ENCODE measurements at places on chromosomes 12 and 14. TPM values are rescaled to one million over a fixed set of nuclear protein-coding genes. Genes with fewer than 3 reads are reported as not detected.
A peak's percentile ranks its signal among the peaks of the same experiment; 100 is the strongest.

The CIDEB gene
- total RNA-seq = 29.8 TPM

The KLHDC1 gene
- total RNA-seq = 13.9 TPM

The NPFF gene
- not detected for total RNA-seq

The TAS2R7 gene
- total RNA-seq = not detected

The NPAS3 gene
- not detected for total RNA-seq

The RNASE7 gene
- not detected for total RNA-seq

The VWF gene
- total RNA-seq = 0.34 TPM

The ABCC9 gene
- total RNA-seq = not detected

The PPP4R3A gene
- 137 TPM for total RNA-seq

DNA sequence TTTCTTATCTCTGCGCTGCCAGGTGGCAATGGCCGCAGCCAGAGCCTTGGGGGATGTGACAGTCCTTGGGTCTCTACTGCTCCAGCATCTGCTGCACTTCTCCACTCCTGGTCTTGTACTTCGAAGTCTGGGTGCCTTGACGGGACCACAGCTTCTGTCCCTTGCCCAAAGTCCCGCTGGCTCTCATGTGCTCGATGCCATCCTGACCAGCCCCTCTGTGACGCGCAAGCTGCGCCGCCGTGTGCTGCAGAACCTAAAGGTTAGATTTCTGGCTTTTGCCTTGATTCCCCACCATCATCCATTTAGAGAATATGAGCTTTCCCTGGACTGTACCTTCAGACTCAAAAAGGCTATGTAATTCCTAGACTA is 3.8 kb downstream of the CIDEB start:
- H3K4me3 ChIP-seq = no peak overlapping the region
- peaks cover 41% of the 10 kb centered on the region for H3K36me3 ChIP-seq
- peaks cover 26% of the 10 kb centered on the region for H3K4me1 ChIP-seq
- no peak for DNase-seq

GRCh38 chr12:70711831-70712230 is 74.6 kb upstream of the PTPRB start:
- no peak for DNase-seq
- H3K27ac ChIP-seq = no peak overlapping the region
- no peaks in the 10 kb centered on the region for H3K36me3 ChIP-seq
- H3K4me1 ChIP-seq = no peaks in the 10 kb centered on the region
- H3K27me3 ChIP-seq = no peaks in the 10 kb centered on the region

GRCh38 chr12:54587315-54587873 is 1.1 kb downstream of the PPP1R1A start:
- H3K36me3 ChIP-seq = no peaks in the 10 kb centered on the region
- no peak overlapping the region for H3K4me3 ChIP-seq
- H3K27me3 ChIP-seq = peaks cover 11% of the 10 kb centered on the region
- no peak for DNase-seq
- no peak overlapping the region for H3K27ac ChIP-seq

DNA sequence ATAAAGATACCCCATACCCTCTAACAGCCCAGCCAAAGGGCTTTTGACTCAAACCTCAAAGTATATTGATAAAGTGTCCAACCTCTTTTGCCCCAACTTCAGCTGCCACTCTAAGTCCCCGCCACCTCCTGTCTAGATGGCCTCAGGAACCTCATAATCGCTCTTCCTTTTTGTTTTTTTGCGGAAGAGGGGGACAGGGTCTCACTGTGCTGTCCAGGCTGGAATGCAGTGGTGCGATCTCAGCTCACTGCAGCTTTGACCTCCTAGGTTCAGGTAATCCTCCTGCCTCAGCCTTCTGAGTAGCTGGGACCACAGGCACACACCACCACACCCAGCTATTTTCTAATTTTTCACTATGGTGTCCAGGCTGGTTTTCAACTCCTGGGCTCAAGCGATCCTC is 60.3 kb downstream of the STX2 start:
- peaks cover 3% of the 10 kb centered on the region for H3K4me1 ChIP-seq
- no peak overlapping the region for H3K4me3 ChIP-seq
- no peaks in the 10 kb centered on the region for H3K36me3 ChIP-seq

- H3K4me3 ChIP-seq = no peak overlapping the region
- no peak for DNase-seq
These were observed 80.3 kb upstream of the SRRM4 start for GRCh38 chr12:118900993-118901392.

DNA sequence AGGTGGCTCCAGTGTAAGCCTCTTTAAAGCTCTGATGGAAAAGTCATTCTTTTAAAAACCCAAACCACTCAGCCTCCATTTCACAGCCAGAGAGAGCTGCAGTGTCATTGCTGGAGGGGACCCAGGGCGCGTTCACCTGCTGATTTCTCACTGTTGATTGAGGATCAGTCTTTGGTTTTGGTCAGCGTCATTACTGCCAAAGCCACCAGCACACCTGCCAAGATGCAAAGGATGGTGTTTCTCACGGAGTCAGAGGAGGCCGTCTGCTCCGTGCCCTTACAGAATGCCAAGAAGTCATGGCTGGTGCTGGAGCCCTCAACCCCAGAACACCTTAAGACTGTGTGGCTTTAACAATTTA is 32.8 kb upstream of the BATF start:
- no peak for DNase-seq
- H3K4me1 ChIP-seq = no peaks in the 10 kb centered on the region
- H3K36me3 ChIP-seq = no peaks in the 10 kb centered on the region
- H3K4me3 ChIP-seq = no peak overlapping the region
- H3K27ac ChIP-seq = no peak overlapping the region

DNA sequence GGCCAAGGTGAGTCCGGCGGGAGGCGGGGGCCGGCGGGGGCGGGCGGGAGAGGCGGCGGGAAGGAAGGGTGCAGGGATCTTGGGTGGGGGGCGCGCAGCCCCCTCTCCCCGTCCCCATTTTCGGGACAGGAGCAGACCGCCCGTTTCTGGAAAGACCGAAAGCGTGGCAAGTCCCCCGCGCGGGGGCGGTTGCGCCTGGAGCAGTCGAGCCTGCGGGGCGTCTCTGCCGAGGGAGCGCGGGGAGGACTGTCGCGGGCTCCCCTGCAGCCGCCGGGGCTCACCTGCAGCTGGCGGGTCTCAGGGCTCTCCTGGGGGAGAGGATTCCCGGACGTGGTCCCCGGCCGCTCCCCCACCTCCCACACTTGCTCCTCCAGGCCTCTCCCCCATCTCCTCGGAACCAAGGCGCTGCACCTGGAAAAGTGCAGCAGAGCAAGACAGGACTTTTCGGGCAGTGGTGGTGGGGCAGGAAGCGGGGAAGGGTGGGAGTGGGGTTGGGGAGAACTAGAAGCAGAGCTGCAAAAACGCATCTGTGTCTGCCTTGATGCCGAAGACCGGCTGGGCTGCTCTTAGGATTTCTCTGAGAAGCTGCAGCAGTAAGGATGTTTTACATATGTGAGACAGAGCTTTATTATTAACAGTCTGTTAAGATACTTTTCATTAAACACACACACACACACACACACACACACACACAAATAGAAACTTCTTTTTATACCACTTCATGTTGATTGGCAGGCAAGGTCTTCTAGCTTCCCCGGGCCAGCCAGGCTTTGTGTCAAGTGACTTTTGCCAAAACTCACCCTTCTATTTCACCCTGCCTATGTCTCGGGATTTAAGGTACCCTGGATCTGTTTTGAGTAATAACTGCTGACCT is 677 bp downstream of the C12orf75 start:
- no peaks in the 10 kb centered on the region for H3K27me3 ChIP-seq
- peak overlapping the region; percentile 56 for H3K4me3 ChIP-seq
- peaks cover 12% of the 10 kb centered on the region for H3K4me1 ChIP-seq
- no peaks in the 10 kb centered on the region for H3K36me3 ChIP-seq
- peak overlapping the region; percentile 64 for H3K27ac ChIP-seq
- peak; percentile 36 for DNase-seq

DNA sequence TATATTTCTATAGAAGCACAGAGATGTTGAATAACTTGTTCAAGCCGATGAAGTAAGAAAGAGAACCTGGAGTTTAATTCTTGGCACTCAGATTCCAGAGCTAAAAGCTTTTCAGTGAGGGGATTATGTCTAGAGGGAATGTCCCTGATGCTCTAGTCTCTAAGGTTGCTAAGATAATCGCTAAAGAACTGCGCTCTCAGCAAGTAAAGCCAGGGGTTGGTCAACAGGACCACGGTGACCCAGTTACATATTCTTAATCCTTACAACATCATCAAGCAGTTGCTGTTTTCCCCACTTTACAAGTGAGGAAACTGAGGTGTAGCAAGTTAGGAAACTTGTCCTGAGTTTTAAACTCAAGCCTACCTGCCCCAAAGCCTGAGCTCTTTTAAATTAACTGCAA is 110.8 kb downstream of the DAD1 start:
- H3K27ac ChIP-seq = no peak overlapping the region
- no peak overlapping the region for H3K4me3 ChIP-seq
- DNase-seq = no peak
- no peaks in the 10 kb centered on the region for H3K27me3 ChIP-seq
- no peaks in the 10 kb centered on the region for H3K4me1 ChIP-seq

- H3K27me3 ChIP-seq = no peaks in the 10 kb centered on the region
- no peak for DNase-seq
- peak overlapping the region; percentile 18 for H3K27ac ChIP-seq
- H3K36me3 ChIP-seq = no peaks in the 10 kb centered on the region
- peaks cover 10% of the 10 kb centered on the region for H3K4me1 ChIP-seq
These were observed 158.0 kb upstream of the AMIGO2 start for GRCh38 chr12:47237751-47238211.

GRCh38 chr12:90253674-90254181 is 545.1 kb upstream of the ATP2B1 start:
- no peak overlapping the region for H3K27ac ChIP-seq
- no peak for DNase-seq
- H3K27me3 ChIP-seq = no peaks in the 10 kb centered on the region
- no peak overlapping the region for H3K4me3 ChIP-seq
- H3K4me1 ChIP-seq = no peaks in the 10 kb centered on the region

- DNase-seq = no peak
- no peaks in the 10 kb centered on the region for H3K4me1 ChIP-seq
- no peaks in the 10 kb centered on the region for H3K36me3 ChIP-seq
- no peak overlapping the region for H3K4me3 ChIP-seq
These were observed 20.3 kb upstream of the LMNTD1 start for GRCh38 chr12:25573346-25573745.

DNA sequence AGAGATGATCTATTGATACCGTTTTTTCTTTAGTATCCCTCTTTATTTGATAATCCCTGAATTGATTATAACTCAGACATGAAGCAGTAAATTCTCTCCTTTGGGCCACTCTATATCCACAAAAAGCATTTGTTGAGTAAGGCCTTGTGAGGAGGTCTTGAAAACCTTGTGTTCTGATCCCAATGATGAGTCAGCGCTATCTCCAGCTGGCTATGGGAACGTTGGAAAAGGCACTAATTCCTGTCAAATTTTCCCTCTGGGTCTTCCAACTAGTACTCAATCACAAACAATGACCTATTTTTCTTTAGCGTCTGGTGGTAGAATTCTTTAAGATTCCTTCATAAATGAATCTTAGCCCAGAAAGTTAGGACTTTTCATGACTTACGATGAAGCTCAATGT is 168.4 kb upstream of the LRIG3 start:
- H3K4me1 ChIP-seq = no peaks in the 10 kb centered on the region
- no peak overlapping the region for H3K27ac ChIP-seq
- no peaks in the 10 kb centered on the region for H3K36me3 ChIP-seq
- DNase-seq = no peak
- no peak overlapping the region for H3K4me3 ChIP-seq

DNA sequence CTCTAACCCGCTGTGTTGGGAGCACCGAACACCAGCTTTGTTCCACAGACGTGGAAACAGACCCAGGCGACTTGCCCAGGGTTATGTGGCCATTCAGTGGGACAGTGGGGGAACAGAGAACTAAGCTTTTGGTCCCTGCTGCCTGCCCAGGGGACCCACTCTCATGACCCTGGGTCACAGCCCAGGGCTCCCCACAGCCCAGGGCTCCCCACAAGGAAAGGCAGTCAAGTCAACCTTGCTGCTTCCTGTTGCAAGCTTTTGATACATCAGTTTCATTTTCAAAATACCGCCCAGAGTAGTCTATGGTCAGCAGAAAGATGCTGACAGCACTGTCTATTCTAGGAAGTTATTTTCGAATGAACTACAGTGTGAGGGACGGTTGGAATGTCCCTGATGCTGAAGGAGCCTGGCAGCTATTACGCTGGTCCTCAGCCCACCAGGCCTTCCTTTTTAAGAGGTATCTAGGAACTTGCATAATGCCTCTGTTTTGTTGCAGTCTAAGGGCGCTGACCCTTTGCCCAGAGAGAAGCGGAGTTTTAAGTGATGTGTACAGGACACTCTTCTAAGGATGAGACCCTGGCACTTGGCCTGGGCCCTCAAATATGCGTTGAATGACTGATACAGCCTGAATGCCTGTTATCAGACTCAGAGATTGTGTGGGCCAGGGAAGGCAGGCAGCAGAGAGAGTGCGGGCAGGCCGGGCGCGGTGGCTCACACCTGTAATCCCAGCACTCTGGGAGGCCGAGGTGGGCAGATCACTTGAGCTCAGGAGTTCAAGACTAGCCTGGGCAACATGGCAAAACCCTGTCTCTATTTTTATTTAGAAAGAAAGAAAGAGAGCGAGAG is 12.6 kb upstream of the TTC7B start:
- H3K36me3 ChIP-seq = no peaks in the 10 kb centered on the region
- DNase-seq = no peak
- peak overlapping the region; percentile 61 for H3K4me3 ChIP-seq
- no peaks in the 10 kb centered on the region for H3K27me3 ChIP-seq

DNA sequence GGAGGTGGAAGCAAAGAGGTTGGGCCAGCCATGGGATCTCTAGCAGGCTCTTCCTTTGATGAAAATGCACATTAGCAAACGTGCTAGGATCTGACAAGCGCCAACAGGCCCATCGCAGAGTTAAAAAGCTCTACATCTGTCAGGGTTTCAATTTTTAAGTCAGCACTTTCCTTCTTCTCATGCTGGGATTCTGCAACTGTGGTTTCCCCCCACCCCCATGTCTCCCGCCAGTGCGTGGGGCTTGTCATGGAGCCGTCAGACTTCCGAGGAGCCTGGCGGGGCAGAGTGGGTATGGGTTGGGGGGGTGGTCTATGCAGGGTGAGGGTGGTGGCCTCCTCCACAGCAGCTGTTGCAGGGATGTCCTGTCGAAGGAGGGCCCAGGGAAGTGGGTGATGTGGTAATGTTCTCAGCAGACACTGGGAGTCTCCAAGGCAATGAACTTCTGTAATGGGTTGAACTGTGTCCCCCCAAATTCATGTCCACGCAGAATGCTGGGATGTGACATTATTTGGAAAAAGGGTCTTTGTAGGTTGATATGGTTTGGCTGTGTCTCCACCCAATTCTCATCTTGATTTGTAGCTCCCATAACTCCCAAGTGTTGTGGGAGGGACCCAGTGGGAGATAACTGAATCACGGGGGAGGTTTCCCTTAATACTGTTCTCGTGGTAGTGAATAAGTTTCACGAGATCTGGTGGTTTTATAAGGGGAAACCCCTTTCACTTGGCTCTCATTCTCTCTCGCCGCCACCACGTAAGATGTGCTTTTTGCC is 115.2 kb upstream of the MAP1LC3B2 start:
- H3K27ac ChIP-seq = no peak overlapping the region
- H3K4me1 ChIP-seq = no peaks in the 10 kb centered on the region
- no peak for DNase-seq
- no peaks in the 10 kb centered on the region for H3K27me3 ChIP-seq
- H3K36me3 ChIP-seq = no peaks in the 10 kb centered on the region
